ENCODE measurements at places on chromosomes 5 and 9. TPM values are rescaled to one million over a fixed set of nuclear protein-coding genes. Genes with fewer than 3 reads are reported as not detected.

Gene CARTPT
- not detected for total RNA-seq

Gene VDAC1
- 119 TPM for total RNA-seq

Gene HAVCR1
- total RNA-seq: not detected

Gene PCDHGA3
- not detected for total RNA-seq

GRCh38 chr5:180642779-180643178 is 6.6 kb downstream of the FLT4 start:
- no peak overlapping the region for H3K4me3 ChIP-seq
- peaks cover 26% of the 10 kb centered on the region for H3K27me3 ChIP-seq
- H3K36me3 ChIP-seq: no peaks in the 10 kb centered on the region

DNA sequence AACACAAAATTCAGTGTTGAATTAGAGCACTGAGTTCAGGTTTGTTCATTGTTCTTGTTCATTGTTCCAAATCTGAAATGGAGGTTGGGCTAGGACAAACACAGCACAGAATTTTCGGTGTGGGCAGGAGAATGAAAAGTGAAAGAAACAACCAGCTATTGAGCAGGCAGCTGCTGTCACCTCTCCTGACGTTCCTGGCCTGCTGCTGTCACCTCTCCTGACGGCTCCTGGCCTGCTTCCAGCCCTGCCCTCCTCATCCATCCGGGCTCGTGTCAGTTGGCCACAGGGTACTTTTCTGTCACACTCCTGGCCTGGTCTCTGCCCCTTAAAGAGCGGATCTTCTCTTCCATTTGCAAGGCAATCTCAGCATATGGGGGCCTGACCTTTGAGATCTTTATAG is 45.2 kb upstream of the CKMT2 start:
- no peak overlapping the region for H3K27ac ChIP-seq
- no peaks in the 10 kb centered on the region for H3K4me1 ChIP-seq
- H3K4me3 ChIP-seq: no peak overlapping the region
- no peaks in the 10 kb centered on the region for H3K36me3 ChIP-seq
- peaks cover 31% of the 10 kb centered on the region for H3K27me3 ChIP-seq

DNA sequence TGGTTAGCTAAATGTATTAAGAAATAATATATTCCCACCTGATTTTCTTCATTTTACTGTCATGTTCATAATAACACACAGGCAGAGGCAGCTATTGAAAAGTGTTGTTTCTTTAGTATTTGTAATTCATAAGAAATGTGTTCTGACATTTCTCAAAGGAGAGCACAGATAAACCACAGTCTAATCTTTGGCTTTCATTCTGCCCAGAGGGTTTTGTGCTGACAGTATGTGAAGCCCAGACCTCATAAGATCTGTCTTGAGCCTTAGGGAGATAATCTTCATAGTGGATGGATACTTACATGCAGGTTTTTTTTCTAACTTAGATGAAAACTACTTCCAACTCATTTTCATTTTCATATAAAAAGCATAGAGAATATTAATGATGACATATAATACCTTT is 206.1 kb downstream of the CHSY3 start:
- H3K27me3 ChIP-seq: no peaks in the 10 kb centered on the region
- H3K4me1 ChIP-seq: peaks cover 59% of the 10 kb centered on the region
- H3K4me3 ChIP-seq: no peak overlapping the region
- no peaks in the 10 kb centered on the region for H3K36me3 ChIP-seq
- no peak for DNase-seq

DNA sequence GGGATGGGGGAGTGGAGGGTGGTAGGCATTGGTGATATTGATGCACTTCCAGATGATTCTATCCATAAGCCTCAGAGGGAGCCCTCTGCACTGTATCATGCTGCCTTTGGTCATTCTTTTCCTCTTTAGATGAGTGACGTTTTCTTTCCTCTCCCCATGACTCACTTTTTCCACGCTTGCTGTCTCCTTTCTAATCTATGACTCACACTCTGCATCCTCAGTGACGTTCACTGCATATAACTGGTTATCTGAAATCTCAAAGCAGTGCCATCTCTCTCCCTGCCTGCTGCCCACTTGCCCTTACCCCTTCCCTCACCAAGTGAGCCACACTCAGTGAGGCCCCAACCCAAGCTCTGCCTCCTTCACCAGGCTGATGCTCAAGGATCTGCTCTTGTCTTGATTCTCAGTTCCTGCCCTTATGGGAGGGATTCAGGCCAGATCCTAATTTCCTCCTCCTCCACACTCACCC is 31.6 kb downstream of the PTGS1 start:
- H3K27ac ChIP-seq: peak overlapping the region; percentile 54
- DNase-seq: no peak
- H3K4me1 ChIP-seq: peaks cover 18% of the 10 kb centered on the region
- H3K36me3 ChIP-seq: no peaks in the 10 kb centered on the region
- no peak overlapping the region for H3K4me3 ChIP-seq

DNA sequence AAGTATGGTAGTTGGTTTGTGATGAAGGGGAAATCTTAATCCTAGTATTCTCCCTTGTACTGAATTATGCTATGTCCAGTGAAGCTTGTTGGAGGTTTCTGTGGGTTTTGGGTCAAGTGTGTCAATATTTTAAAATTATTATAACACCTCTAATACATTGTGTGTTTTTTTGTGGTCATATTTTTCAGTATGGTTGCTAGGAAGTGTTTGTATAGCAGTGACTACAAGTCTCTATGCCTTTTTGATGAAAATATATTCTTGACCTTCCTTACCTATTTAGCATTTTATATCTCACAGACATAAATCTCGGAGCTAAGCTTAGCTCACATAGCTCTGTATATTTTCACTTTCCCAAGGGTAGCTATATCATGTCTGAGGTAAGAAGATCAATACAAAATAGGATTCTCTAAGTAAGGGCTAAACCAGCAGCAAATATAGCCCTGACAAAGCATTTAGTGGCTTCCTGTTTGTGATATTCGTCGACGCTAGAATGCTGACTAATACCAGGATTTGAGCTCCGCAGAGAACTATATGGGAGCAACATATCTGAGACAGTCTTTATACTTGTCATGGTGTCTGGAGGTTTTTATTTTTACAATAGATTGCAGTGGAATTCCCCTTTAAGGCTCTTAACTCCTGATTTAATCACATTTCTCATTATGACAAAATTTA is 82.3 kb downstream of the MACIR start:
- no peak overlapping the region for H3K27ac ChIP-seq
- no peaks in the 10 kb centered on the region for H3K4me1 ChIP-seq
- DNase-seq: no peak
- H3K4me3 ChIP-seq: no peak overlapping the region
- H3K27me3 ChIP-seq: no peaks in the 10 kb centered on the region

DNA sequence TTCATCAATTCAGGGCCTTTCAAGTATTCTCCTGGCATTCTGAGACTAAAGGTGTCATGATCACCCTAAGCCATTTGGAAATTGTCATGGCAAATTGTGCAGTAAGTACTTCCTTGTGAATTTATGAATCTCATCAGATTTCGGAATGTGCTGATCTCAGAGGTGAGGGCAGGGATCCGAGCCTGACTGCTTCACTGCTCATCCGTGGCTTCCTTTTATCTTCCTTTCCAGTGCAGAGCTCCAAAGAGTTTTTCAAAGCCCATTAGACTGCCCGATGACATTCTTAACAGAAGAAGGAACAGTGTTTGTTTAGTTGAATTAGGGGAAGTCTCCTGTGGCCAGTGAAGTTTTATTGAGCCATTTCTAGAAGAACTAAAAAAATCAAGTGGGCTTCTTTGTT is 182.8 kb upstream of the GDNF start:
- no peaks in the 10 kb centered on the region for H3K36me3 ChIP-seq
- H3K27ac ChIP-seq: no peak overlapping the region
- H3K4me3 ChIP-seq: no peak overlapping the region
- no peak for DNase-seq
- peaks cover 27% of the 10 kb centered on the region for H3K27me3 ChIP-seq
- H3K4me1 ChIP-seq: no peaks in the 10 kb centered on the region

DNA sequence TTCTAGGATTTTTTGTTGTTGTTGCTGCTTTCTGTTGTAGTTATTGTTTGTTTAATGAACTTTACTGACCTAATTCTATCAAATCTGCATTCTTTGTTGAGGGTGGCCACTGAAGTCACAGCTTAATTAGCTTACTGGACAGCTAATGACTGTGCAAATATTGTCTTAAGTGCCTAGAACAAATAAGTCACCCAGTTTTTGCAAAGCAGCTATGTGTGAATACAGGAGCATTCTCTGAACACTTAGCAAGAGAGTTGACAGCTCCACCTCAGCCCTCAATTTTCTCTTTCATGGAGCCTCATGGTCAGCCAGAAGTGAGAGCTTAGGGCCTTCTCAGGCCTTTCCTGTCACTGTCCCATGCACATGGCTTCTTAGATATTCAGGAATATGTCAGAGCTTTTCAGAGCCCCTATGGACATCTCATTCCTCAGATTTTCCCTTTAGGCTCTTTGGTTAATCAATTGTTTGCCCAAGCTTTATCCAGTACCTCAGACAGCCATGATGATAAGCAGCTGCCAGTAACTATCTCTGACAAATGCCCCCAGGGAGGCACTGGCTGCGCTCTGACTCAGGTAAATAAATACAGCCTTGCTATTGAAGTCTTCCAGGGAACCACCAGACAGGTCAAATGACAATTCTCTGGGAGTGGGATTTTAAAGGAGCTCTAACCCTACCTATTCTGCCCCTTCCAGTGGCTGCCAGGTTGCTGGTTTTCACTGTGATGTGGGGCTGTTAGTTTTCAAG is 241.4 kb upstream of the IL12B start:
- peaks cover 62% of the 10 kb centered on the region for H3K27me3 ChIP-seq
- DNase-seq: no peak
- no peak overlapping the region for H3K4me3 ChIP-seq
- H3K4me1 ChIP-seq: no peaks in the 10 kb centered on the region
- H3K27ac ChIP-seq: no peak overlapping the region

- no peak overlapping the region for H3K4me3 ChIP-seq
- no peaks in the 10 kb centered on the region for H3K4me1 ChIP-seq
- peaks cover 5% of the 10 kb centered on the region for H3K27me3 ChIP-seq
- H3K27ac ChIP-seq: no peak overlapping the region
Observed at GRCh38 chr9:17837965-17838364, 259.1 kb downstream of the SH3GL2 start.

GRCh38 chr5:167849874-167850273 is 441.6 kb upstream of the WWC1 start:
- no peaks in the 10 kb centered on the region for H3K36me3 ChIP-seq
- no peak for DNase-seq
- H3K27ac ChIP-seq: no peak overlapping the region
- H3K4me1 ChIP-seq: peaks cover 15% of the 10 kb centered on the region
- H3K4me3 ChIP-seq: no peak overlapping the region

DNA sequence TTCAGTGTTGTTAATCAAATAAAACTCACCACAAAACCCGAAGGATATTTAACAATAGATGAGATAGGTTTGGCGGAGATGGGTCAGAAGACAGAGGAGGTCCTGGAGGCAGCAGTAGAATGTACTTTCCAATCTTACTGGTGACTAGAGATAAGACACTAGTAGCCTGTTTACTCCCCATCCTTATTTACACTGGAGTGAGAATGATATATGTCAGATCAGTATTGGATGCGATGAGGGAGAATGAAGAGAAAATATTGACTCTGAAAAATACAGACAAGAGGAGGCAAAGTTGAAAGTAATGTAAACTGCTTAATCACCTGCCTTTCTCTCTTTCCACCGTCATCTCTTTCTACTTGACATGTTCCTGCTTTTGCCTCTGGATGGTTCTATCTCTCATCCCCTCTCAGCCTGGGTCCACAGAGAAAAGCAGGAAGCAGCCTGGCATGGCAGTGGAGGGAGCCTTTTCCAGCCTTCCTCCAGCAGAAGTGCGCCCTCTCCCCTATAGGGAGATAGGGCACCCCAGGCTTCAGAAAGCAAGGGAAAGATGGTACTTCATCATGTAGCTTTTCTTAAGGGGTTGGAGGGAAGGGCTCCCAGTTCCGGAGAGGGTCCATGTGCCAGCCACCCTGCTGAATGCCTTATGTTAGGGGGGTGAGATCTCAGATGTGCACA is 11.1 kb downstream of the PALM2AKAP2 start:
- peaks cover 66% of the 10 kb centered on the region for H3K4me1 ChIP-seq
- peak overlapping the region; percentile 63 for H3K27ac ChIP-seq
- no peaks in the 10 kb centered on the region for H3K36me3 ChIP-seq
- no peak for DNase-seq
- H3K4me3 ChIP-seq: no peak overlapping the region

GRCh38 chr5:128480158-128480557 is 57.9 kb downstream of the FBN2 start:
- peaks cover 36% of the 10 kb centered on the region for H3K36me3 ChIP-seq
- H3K4me3 ChIP-seq: no peak overlapping the region
- no peak overlapping the region for H3K27ac ChIP-seq
- no peak for DNase-seq
- H3K27me3 ChIP-seq: no peaks in the 10 kb centered on the region

- DNase-seq: no peak
- no peaks in the 10 kb centered on the region for H3K36me3 ChIP-seq
- H3K27ac ChIP-seq: peak overlapping the region; percentile 79
- H3K4me1 ChIP-seq: peaks cover 37% of the 10 kb centered on the region
- H3K4me3 ChIP-seq: no peak overlapping the region
- no peaks in the 10 kb centered on the region for H3K27me3 ChIP-seq
Observed at GRCh38 chr9:35928591-35929452, 19.5 kb downstream of the SPAAR start.

DNA sequence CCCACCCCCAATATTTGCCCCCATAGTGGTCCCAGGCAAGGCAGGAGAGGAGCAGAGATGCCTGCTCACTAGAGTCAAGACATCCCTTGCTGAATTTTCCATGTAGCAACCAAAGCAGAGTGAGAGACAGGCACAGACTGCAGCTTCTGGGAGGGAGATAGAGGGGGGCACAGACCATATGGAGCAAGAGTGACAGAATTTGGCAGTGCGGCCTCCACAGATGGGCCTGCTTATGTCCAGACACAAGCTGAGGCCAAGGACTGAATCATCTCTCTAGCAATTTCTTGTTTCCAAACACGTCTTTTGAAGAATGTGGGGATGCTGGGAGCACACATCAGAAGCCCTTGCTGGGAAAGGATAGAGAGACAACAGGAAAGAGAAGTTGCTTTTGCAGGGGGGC is 53.0 kb upstream of the ALDH1B1 start:
- no peak overlapping the region for H3K4me3 ChIP-seq
- no peak overlapping the region for H3K27ac ChIP-seq
- DNase-seq: peak; percentile 54
- H3K4me1 ChIP-seq: no peaks in the 10 kb centered on the region

DNA sequence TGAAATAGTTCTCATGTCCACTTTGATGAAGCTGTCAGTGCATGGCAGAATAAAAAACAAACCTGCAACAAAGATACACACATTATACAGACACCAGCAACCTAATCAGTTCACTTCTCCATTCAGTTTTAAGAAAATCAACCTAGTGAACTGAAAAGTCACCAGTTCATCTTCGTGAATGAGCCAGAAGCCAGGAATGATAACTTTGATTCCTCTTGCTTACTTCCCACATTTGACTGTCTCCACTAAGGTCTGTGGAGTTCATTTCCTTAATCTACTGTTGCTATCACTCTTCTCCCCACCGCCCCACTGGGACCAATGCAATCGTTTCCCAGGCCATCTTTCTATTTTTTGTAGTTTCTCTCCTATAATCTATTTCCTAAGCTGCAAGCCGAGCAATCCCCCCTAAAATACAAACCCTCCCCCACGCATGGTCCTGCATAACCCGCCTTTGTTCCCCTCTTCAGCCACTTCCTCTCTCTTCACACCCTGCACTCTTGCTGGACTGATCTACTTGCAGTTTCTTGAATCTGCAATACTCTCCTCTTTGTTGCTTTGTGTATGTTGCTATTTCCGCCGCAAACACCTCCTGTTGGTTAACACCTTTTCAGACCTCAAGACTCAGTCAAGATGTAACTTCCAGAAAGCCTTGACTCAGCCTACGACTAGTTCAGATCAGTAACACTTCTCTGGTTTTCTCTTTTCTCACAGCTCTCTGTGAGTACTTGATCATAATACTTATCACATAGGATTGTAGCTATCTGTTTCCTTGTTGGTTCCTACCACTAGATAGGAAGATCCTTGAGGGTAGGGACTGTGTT is 16.6 kb downstream of the STOM start:
- DNase-seq: no peak
- peak overlapping the region; percentile 16 for H3K27ac ChIP-seq
- H3K27me3 ChIP-seq: no peaks in the 10 kb centered on the region
- H3K36me3 ChIP-seq: peaks cover 6% of the 10 kb centered on the region
